G401 (cell line): ENCODE measurements at places on chromosomes 2 and 18. TPM values are rescaled to one million over a fixed set of nuclear protein-coding genes. Genes with fewer than 3 reads are reported as not detected.

DNA sequence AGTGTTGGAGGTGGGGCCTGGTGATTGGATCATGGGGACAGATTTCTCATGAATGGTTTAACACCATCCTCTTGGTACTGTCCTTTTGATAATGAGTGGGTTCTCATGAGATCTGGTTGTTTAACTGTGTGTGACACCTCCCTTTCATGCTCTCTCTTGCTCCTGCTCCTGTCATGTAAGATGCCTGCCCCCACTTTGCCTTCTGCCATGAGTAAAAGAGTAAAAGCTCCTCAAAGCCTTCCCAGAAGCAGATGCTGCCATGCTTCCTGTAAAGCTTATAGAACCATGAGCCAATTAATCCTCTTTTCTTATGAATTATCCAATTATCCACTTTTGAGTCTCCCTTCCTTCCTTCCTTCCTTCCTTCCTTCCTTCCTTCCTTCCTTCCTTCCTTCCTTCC, 317.7 kb downstream of the RDH14 start:
- no peak for DNase-seq

- no peak for DNase-seq
Observed at GRCh38 chr2:133411857-133412256, 156.4 kb downstream of the NCKAP5 start.

DNA sequence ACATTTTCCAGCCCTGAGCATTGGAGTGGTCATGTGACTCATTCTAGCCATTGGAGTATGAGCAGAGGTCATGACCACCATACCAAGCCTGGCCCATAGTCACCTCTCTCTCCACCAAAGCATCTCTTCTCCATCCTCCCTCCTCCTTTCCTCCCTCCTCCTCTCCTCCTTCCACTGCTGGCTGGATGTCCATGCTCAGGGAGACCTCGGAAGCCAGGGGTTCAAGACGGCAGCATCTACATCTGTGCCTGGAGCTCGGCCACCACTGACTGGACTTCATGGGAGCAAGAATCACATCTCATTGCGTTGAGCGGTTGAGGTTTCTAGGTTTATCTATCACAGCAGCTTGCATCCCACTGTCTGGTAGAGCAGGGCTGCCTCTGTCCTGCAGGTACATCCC, 252.4 kb downstream of the NDUFA10 start:
- no peak for DNase-seq

DNA sequence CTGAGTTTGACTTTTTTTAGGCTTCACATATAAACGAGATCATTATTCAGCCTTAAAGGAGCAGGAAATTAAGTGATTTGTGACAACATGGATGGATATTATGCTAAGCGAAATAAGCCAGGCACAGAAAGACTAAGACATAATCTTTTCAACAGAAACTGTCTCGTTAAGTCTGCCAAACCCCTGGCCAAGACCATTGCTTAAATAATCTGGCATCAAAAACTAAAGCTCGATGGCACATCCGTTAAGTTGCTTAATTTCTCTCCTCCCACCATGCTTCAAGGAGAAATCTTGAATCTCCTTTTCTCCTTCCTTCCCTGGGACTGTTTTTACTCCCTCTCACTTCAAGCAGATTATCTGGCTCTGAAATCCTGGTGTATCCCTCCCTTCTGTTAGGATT, 140.3 kb downstream of the GALNT14 start:
- no peak for DNase-seq

DNA sequence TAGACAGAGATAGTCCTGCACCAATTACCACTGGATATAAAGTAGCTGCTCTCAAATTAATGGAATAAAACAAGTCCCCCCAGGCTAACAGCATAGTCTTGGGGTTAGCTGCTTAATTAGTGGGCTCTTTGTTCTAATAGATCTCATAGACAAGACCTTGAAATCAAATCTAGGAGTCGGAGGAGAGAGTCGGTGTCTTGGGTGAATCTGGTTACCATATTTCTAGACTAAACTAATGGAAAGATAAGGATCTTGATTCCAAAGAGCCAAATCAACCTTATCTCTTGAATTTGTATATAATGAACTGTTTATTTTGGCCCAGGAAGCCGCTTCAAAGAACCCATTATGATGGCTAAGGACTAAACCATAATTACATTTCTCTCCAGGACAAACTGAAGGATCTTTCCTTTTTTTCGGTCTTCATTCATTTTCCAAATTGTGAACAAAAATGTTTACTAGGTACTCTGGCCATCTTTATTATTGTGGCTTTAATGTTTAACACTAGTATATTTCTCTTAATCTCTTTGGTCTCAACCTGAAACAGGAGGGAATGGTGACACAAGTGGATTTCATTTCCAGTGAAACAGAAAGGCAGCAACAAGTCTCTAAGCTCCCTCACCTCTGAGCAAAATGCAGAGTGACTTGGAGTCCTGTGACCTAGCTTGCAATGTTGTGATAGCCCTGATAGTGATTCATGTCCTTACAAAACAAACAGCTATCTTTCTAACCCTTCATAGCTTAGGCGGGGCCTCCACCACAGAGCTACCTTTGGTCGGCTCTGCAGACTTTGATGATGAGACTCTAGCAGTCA, 137.9 kb upstream of the PARD3B start:
- DNase-seq = no peak

- no peak for DNase-seq
Observed at GRCh38 chr18:11951390-11951851, 29.9 kb upstream of the IMPA2 start.

GRCh38 chr2:196163285-196163684, 8.1 kb downstream of the STK17B start:
- no peak for DNase-seq

DNA sequence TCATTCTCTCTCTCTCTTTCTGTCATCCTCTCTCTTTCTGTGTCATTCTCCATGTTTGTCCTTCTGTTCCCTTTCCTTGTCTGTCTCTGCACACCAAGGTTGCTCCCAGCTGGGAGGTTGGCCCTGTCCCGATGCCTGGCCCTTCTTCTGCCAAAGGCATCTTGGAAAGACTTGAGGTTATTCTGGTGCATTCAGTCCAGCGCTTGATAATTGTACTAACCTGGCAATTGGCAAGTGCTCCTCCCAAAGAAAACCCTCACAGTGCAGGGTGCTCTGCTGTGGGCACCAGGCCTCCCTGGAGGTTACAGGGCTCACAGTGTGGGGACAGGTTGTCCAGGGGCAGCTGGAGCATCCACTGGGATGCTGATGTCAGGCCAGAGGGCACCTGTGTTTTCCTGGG, 95.4 kb downstream of the GLI2 start:
- peak; percentile 68 for DNase-seq

GRCh38 chr18:26524504-26525351, 23.6 kb downstream of the KCTD1 start:
- DNase-seq = no peak

DNA sequence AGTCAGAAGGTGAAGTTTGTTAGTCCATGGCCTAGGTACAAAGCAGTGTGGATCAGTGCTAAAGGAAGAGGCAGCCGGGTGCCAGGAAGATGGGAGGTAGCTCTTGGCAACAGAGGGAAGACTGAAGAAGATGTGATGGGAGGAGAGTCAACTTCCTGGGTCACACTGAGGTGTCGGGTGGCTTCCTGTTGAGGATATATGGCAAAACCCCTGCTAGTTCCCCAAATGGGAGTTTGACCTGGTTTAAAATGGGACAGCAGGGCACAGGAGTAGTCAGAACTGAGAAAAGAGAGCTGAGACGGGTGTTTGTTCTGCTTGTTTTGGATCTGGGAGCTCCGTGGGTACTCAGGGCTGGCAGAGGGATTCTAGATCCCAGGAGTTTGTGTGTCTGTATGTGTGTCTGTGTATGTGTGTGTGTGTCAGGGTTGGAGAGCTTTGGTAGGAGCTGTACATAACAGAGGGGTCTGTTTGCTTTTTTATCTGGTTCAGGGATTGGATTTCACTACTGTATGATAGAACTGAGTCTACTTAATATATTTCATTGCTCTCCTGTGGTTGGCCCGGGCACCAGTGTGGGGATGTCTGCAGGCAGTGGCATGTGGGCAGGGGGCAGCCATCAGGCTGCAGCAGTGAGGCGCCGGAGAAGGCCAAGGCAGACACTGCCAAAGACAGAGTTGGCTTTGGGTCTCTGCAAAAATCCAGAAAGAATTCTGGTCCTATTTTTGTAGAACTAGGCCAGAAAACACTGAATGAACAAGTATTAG, 17.1 kb downstream of the MXD1 start:
- DNase-seq = no peak

GRCh38 chr2:172446474-172447063, 19.2 kb downstream of the ITGA6 start:
- DNase-seq = no peak

- no peak for DNase-seq
Observed at GRCh38 chr2:159711562-159712142, 654 bp upstream of the MARCHF7 start.

GRCh38 chr18:9001209-9001608, 101.3 kb upstream of the NDUFV2 start:
- DNase-seq = no peak

GRCh38 chr18:50356036-50356945, 18.6 kb upstream of the SKA1 start:
- no peak for DNase-seq

DNA sequence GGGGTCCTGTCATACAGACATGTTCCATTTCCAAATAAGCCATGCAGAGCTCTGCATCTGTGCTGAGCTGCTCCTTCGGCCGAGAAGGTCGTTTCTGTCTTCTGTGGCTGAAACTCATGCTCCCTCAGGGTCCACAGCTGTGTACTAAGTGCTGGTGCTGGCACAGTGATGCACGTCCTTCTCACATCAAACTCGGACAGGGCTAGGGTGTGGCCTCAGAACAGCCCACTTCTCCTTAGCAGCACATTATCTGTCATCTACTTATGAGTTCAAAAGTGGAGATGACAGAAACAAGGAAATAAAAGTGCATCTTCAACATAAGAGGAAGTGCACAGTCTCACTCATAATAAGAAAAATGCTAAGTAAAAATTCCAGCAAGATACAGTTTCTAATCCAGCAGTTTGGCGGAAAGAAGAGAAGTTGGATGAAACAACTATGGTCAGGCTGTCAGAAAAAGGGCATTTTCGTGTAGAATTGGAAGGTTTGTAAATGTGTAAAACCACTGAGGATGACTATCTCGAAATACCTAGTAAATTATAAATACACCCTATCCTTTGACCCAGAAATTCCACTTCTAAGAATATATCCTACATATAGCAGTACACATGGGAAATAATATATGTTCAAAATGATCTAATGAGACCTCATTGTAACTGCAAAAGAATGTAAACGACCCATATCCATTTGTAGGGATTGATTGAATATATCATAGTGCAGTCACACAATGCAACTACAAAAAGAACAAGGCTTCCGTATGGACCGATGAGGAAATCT, 53.7 kb upstream of the APCDD1 start:
- no peak for DNase-seq

GRCh38 chr2:142031656-142032055, 99.2 kb downstream of the LRP1B start:
- DNase-seq = no peak

GRCh38 chr2:95032341-95032740, 6.8 kb downstream of the MAL start:
- no peak for DNase-seq

DNA sequence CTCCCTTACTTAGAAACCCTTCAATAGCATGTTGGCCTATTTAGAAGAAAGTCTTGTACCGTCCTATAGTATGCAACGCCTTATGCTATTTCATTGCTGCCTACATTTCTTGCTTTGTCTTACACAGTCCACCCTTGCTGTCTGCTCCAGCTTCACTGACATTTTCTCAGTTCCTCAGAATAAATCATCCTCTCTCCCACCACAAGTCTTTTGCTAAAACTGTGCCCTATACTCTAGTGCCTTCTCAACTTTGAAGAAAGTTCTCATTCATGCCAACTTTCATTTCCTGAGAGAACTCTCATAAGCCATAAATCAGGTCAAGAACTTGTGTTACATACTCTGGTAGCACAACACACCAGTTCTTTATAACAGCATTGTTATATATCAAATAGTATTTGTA, 54.3 kb upstream of the COL3A1 start:
- no peak for DNase-seq

GRCh38 chr2:16053437-16054257, 113.3 kb downstream of the MYCN start:
- no peak for DNase-seq

- DNase-seq = no peak
Observed at GRCh38 chr2:150566289-150566688, 78.8 kb upstream of the RND3 start.

- DNase-seq = no peak
Observed at GRCh38 chr18:3791238-3791637, 341.3 kb downstream of the TGIF1 start.

GRCh38 chr18:9886005-9886348, 204 bp downstream of the TXNDC2 start:
- no peak for DNase-seq

DNA sequence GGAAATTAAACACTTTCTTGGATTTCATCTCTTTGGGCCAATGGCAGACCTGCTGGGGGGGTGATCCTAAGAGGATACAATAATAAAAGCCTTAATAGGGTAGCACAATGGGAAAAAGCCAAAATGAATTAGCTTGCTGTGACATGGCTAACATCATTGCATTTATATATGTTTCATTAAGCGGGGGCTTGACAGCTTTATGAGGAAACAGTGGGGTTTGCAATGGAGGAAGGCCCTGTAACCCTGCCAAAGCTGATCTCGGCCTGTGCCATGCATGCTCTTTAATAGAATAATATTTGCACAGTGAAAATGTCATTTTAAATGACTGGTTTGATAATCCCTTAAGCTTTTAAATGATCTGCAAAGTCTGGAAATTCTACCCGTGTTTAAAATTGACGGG, 291.5 kb downstream of the SLC4A3 start:
- DNase-seq = no peak

GRCh38 chr2:147440734-147441133, 404.1 kb upstream of the ACVR2A start:
- no peak for DNase-seq

GRCh38 chr2:8534729-8535468, 147.0 kb upstream of the ID2 start:
- no peak for DNase-seq

GRCh38 chr2:235614176-235614860, 120.5 kb downstream of the AGAP1 start:
- no peak for DNase-seq

DNA sequence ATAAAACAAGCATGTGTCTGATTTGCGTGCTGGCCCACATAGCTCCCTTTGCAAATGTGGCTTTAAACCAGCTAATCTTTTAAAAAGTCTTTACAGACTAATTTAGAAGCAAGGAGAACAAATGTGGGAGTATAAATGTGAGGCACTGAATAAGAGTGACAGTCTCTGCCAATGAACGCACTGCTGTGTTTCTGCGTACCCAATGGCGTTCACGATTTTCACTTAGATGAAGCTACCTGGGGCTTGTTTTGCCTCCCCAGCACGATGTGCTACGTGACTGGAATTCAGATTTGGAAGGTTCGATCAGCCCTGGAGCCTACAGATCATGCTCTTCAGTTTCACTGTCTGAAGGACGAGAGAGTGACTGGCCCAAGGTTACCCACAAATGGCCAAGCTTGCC, 10.8 kb upstream of the CRACDL start:
- no peak for DNase-seq

FTCDNL1 gene
- total RNA-seq = 0.10 TPM in 1 of 2 replicates, not detected in the other

KCNJ3 gene
- not detected in 2 replicates for total RNA-seq

CCDC121 gene
- 2.9 and 4.2 TPM in 2 replicates for total RNA-seq

ARHGAP28 gene
- total RNA-seq = 0.61 and 1.0 TPM in 2 replicates

DNAJC5G gene
- not detected in 2 replicates for total RNA-seq

ARHGEF33 gene
- total RNA-seq = not detected in 2 replicates

MEIS1 gene
- 0.25 TPM in 1 of 2 replicates, not detected in the other for total RNA-seq

PLA2R1 gene
- total RNA-seq = not detected in 2 replicates

SLC14A1 gene
- total RNA-seq = not detected in 2 replicates

SLC40A1 gene
- total RNA-seq = 0.92 and 5.4 TPM in 2 replicates

GKN2 gene
- total RNA-seq = not detected in 2 replicates

GPBAR1 gene
- not detected in 2 replicates for total RNA-seq

EIF2AK3 gene
- 9.8 and 13.5 TPM in 2 replicates for total RNA-seq

PLCD4 gene
- total RNA-seq = 1.2 and 1.3 TPM in 2 replicates

OSR1 gene
- total RNA-seq = 0.07 TPM in 1 of 2 replicates, not detected in the other

AKAIN1 gene
- not detected in 2 replicates for total RNA-seq

CCDC148 gene
- 2.5 and 4.1 TPM in 2 replicates for total RNA-seq
